ENCODE measurements at places on chromosomes 11 and 22.

GRCh38 chr11:113736323-113736722 lies 30.2 kb upstream of the TMPRSS5 start:
- no peak for DNase-seq

- no peak for DNase-seq
Measured at GRCh38 chr22:37514526-37515051, 4.6 kb downstream of the CARD10 start.

DNA sequence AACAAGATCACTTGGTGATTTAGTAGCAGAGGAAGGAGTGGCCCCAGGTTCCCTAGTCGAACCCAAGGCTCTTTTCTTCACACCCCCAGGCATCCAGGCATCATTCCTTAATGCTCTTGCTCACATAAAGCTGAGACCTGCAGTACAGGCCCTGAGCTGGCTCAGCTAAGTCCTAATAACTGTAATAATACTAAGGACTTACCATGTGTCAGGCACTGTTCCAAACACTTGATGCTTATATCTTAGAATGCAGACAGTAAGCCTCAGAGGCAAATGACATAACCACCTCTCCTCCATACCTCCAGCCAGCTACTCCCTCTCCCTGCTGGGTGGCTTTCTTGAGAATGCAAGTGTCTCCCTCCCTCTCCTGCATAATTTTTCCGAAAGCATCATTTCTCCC lies 33.2 kb downstream of the ANKK1 start:
- no peak for DNase-seq

GRCh38 chr11:41983475-41983874 lies 524.0 kb upstream of the LRRC4C start:
- no peak for DNase-seq

DNA sequence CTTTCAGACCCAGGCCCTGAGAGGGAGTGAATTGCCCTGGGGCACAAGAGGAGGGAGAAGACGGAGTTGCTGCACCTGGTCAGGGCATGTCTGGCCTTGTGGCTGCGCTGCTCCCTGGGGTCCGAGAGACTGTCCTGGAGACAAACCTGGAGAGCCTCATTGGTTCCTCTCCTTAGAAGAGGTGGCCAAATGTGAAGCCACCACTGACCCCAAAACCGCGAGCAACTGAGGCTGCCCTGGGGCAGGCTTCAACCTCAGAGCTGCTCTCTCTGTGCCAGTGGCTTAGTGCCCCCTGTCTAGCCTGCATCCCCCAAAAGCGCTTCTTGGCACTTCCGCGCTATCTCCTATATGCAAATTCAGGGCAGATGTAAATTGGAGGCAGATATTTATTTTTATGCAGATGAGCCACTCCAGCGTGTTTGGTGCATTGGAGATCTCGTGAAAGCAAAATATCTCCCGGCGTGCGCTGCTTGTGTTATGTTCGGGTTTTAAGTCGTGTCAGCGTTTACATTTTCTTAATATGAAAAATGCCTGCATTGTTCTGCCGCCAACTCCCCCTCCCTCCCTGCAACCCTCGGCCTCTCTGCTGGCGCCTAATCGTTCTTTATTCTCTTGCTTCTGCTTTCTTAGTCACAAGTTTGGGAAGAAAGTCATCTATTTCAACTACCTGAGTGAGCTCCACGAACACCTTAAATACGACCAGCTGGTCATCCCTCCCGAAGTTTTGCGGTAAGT lies 69.5 kb downstream of the ARHGAP8 start:
- peak; percentile 10 for DNase-seq

GRCh38 chr11:125079151-125079877 lies 16.2 kb downstream of the SLC37A2 start:
- no peak for DNase-seq

DNA sequence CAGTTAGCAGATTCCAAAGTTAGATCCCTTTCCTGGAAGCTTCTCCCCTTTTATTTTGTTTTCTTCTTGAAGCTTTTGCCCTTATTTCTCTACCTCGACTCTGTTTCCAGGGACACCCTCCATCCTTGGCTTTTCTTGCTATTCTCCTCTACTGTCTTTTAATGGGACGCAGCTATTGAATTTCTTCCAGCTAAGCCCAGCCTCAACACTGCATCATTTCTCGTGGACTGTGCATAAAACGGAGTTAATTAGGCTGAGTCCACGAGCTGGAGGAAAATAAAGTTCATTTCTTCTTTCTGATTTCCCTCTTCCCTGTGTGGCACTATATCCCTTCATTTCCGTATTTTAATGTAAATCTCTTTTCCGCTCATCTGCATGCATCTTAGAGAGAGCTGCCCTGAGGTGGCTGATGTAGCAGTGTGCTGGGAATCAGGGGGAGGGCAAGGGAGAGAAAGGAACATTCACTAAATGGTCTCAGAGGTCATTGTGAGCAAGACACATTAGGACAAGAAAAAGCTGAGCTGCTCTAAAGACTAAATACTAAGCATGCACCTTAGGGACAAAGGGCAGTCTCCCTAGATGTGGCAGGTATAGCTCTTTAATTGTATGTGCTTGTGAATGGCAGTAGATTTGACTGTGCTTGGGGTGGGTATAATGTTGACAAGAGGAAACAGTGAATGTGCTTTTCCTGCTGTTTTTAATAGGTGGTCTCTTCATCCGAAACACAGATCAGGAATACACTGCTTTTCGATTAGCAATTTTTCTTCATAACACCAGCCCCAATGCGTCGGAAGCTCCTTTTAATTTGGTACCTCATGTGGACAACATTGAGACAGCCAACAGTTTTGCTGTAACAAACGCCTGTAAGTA lies 1.9 kb downstream of the GRIA4 start:
- no peak for DNase-seq

DNA sequence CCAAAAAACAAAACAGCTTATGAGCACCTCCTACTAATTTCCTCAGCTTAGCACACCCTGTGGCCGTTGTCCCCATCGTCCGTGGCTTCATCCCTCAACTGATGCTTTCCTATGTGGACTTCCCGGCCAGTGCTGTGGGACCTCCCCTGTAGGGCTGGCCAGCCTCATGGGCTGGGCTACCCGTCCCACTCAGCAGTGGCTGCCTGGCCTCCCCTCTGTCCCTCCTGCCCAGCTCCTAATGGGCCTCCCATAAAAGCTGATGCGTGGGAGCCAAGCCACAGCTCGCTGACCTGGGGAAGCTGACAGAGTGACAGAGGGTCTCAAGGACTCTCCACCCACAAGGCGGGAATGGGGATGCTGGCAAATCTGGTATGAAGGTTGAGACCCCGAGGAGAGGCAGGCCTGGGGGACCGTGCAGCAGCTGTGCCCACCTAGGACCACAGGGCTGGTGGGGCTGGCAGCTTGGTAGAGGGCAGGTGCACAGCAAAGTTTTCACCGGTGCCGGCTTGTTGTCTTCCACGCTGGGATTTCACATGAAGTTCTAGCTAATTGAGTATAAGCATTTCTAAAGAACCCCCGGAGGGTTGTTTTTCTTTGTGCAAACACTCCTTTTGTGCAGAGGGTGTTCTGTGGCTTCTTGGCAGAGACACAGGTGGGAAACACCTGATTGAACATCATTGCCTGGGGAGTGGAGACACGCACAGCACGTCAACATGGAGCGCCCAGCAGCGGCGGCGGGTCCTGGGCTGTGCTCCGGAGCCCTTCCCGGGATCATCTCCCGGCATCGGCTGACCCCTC lies 23.2 kb downstream of the TBX1 start:
- DNase-seq = no peak

DNA sequence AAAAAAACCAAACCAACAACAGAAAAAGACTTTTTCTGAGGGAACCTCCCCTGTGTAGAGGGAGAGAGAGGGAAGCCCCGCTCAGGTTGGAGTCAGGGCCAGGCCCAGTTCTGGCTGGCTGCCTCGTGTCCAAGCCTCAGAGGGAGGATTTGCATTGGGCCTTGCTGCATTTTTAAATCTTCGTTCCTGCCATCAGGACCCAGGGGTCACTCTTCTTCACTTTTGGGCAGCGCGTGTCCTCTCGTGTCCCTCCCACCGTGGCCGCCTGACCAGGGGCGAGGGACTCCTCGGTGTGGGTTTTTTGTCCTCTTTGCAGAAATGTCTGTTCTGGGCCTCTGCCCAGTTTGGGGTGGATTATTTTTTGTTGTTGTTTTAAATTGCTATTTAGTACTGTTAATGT lies 57.9 kb downstream of the LRRC74B start:
- DNase-seq = no peak

- DNase-seq = peak; percentile 41
Measured at GRCh38 chr11:69535908-69536307, 54.4 kb downstream of the LINC01488 start.
